ENCODE measurements at places on chromosomes 16 and 17.

- no peak for DNase-seq
Measured at GRCh38 chr17:44362949-44363612, 572 bp downstream of the FAM171A2 start.

- DNase-seq: no peak
Measured at GRCh38 chr17:9865586-9865985, 39.5 kb downstream of the RCVRN start.

DNA sequence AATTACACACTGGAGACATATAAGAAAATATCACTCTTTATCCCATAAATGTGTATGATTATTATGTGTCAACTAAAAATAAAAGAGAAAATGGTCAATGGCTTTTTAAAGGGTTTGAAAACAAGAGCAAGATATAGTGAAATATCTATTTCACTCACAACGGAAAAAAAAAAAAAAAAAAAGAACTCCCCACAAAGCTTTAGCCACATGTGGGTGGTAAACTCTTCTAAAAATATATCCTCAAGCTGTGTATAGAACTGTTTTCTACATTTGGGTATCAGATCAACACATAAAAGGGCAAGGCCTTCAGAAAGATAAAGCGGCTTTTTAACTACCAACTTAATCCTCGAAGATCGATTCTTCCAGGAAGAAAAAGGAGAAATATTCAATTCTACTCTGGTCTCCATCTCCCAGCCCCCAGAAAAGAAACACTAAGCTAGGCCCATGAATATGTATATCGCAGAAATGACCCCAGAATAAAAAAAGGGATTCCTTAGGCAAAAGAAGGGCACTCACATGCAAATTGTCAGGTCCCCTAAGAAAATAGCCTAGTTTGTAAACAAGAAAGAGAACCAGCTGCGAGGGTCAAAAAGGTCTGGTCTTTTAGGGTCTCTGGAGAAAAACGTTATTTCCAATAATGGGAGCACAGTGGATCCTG is 4.4 kb downstream of the LITAF start:
- no peak for DNase-seq

DNA sequence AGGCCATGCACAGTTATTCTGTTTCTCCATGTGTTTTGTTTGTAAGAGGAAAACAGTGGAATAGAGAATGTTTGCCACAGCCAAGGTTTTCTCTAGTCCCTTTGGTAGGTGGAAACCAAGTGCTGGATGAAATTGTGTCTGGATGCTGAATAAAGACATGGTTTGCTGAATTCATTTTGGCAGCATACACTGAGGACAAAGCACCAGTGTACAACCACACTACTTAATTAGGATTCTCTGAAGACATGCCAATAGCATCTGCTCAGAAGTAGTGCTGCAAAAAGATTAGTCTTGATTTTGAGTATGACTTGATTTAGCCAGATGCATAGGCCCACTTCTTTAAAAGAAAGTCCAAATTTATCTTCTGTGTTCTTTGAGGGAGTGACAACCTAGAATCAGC is 230.5 kb upstream of the CACNG5 start:
- DNase-seq: no peak

DNA sequence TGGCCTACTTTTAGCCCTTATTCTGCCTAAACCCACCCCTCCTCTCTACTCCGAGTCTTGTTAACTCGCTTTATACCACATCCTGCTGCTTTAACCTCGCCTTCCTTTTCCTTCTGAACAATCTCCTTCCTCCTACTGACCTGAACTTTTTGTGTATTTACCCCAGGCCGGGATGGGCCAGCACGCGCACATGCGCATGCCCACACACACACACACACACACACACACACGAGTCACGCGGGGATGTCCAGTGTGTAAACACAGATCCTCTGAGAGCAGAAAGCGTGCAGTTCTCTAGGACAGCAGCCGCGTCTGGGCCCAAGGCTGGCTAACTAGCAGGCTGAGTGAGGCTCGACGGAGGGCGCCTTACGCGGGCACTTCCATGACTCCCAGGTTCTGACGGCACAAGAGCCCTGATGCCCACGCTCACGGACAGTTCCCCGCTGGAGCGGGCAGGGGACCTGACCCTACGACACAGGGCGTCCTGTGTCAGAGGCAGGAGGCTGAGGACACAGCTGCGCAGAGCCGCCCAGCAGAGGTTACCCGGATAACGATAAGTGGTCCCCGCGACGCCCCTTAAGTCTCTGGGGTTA is 610 bp downstream of the PIK3R5 start:
- DNase-seq: no peak

DNA sequence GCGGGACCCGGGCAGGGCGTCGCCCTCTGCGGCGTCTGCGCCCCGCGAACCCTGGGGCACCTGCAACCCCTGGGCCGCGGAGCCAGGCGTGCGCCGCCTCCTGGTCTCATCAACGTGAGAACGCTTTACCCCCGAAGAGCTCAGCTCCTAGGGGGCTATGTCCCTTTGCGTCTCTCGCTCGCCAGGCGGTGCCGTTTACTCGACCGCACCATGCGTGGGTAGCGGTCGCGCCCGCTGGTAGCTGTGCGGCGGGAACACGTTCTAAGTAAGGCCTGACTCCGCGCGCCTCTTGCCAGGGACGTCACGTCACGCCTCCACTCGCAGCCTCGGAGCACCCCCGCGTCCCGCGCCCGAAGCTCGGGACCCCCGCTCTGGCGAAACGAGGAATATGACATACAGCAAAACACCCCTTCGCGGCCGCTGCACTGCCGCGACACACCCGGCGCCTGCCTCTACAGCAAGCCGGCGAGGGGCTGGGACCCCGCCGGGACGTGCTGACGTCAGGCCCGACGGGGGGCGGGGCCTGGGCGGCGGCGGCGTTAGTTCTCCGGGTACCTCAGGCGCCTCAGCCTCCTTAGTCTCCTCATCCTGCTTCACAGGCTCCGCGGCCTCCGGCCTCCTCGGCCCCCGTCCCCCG is at the start of gene RAB11FIP3:
Gene RAB11FIP3 (plus strand): TSS at position 568 of the 637 bp plus-strand sequence. CDS start 358 bp downstream, outside the sequence.
- peak; percentile 58 for DNase-seq

DNA sequence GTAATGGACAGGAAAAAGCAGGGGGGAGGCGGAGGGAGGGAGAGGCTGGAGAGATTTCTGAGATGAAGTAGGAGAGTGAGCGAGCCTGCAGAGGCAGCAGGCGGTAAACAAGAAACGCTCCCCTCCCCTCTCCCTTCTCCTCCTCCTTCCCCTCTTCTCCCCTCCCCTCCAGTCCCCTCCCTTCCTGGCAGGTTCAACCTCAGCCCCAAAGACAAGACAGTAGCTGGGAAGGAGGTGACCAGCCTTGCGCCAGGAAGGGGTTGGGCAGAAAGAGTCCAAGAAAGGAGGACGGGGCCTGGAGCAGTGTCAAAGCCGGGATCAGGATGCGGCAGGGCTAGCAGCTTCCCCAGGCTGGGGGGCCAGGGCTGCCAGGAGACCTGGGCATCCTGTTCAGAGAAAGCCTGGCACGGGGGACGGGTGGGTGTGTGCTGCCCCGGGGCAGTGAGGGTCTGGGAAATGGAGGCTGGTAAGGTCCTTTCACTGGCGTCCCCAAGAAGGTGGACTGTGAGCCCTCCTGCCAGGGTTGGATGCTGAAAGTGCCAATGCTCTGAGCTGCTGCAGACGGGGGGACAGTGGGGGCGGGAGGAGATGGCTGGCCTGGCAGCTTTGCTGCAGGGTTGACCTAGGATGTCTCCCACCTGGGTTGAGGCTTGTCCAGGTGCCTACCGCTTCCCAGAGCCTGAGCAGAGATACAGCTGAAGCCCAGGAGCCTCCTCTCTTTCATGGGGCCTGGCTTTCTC is 261.6 kb upstream of the TNRC6C start:
- DNase-seq: no peak

DNA sequence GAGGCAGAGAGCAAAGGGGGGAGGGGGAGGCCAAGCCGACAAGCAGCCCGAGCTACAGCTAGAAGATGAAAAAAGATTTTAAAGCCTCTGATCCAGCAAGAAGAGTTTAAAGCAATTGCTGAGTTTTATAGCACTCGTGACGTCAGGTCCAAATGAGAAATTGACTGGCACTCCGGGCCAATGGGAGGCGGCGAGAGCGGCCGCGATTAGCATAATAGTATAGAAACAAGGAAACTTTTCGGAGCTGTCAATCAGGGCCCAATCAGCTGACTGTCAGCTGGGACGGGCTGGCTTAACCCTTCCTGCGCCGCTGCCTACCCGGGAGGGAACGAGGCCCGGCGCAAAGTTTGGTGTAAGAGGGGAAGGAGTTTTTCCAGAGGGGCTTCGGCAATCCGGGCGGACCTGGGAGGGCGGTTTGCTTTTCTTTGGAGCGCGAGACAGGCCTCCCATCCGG is at the start of gene MAF:
Gene MAF (minus strand): TSS at position 100 of the 454 bp plus-strand sequence. CDS start 835 bp downstream, outside the sequence.
- peak; percentile 77 for DNase-seq

DNA sequence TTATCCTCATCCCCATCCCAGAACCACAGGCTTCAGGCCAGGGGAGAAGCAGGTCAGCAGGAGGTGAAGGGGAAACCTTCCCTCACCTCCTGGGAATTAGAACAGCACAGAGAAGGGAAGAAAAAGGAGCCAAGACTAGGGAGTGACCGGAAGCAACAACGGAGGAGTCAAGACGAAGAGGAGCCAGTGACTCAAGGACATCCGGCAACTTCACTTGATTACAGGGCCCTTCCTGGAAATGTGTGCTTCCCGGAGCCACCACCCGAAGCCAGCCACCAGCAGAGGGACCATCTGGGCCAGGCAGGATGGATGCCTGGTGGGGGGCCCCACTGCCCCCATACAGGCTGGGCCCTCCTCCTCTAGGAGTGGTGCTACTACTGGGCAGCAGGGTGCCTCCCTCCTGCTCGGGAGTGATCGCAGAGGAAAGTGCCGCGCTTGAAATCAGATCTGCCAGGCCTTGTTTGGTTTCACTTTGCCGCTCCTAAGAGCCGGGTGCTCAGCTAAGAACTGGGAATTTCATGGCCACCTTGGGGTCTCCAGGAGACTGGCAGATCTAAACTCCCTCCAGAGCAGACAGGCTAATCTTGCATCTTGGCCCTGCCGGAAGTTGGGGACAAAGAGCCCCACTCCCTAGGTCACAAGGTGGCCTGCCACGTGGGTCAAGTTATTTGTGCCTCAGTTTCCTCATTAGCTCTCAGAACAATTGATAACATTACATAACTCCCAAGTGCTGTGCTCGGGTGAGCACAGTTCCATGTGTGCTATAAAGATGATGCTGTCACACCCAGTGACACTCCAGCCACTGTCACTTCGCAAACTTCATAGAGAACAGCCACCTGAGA is 6.6 kb downstream of the CDC42EP4 start:
- DNase-seq: no peak

Measured in stimulated activated CD8-positive, alpha-beta memory T cell treated with anti-CD3 and anti-CD28 coated beads, Interleukin-7, amount 100 ng/mL, for 4 hours (primary cell).